ENCODE measurements at places on chromosomes 7 and 10. TPM values are rescaled to one million over a fixed set of nuclear protein-coding genes. Genes with fewer than 3 reads are reported as not detected.

PPP1R9A gene
- 4.4 TPM for total RNA-seq

ZNF804B gene
- not detected for total RNA-seq

NPM3 gene
- total RNA-seq: 98.7 TPM

CHAT gene
- not detected for total RNA-seq

PIK3AP1 gene
- total RNA-seq: 0.84 TPM

Measured in A549 treated with dexamethasone at 1 μM for 4 hours (cell line).